ENCODE measurements at places on chromosomes 5 and 9. TPM values are rescaled to one million over a fixed set of nuclear protein-coding genes. Genes with fewer than 3 reads are reported as not detected.

DNA sequence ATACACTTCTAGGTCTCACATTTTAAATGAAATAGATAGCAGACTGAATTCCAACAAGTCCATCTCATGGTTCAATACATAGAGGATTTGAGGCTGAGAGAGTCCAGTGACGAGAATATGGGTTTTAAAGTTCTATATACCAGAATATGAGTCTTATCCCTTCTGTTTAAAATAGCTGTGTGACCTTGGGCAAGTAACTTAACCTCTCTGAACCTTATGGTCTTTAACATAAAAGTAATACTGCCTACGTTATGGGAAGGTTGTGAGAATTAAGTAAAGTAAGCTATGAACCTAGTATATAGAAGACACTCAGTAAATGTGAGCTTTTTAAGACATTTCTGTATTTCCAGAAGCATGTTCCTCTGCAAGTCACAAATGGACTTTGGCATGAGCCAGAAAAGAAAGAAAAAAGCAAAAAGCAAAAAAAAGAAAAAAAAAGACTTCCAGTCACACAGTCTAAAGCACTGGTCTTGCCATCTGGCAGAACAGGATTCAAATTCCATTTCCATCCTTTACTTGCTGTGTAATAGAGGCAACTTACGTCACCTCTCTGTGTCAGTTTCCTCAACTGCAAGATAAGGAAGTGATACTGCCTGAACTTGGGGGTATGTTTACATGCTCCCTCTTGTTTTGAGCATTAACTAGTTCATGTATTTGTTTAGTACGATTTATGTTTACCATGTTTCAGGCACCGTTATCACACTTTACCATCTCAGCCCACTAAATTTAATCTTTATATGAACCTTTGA is 248.2 kb downstream of the TRIM32 start:
- H3K36me3 ChIP-seq, result no peaks in the 10 kb centered on the region
- no peak for DNase-seq

GRCh38 chr5:160270704-160271103 is 41.4 kb downstream of the FABP6 start:
- H3K4me3 ChIP-seq, result no peak overlapping the region
- no peak overlapping the region for H3K27ac ChIP-seq
- no peaks in the 10 kb centered on the region for H3K27me3 ChIP-seq
- no peaks in the 10 kb centered on the region for H3K4me1 ChIP-seq
- no peak for DNase-seq

DNA sequence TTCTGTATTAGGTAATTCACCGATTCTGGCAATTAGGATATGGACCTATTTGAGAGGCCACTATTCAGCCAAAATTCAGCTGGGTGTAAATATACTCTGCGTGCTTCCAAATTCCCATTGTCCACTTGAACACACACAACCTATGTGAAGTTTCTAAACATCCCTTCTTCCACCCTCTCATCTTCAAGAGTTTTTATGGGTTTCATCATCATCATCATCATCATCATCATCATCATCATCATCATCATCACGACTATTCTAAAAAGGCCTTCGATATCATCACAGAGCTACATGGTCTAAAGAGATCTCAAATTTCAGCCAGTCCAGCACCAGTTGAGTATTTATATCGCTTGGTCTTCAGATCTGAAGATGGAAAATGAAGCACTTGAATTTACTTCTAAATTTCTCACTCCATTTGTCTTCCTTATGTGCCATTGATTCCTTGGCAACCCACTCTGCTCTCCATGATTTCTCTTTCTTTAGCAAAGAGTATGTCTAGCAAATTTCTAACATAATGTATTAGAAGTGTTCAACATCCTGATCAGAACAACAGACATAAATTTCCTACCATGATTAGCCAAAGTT is 49.2 kb upstream of the HMHB1 start:
- H3K27me3 ChIP-seq, result no peaks in the 10 kb centered on the region
- H3K36me3 ChIP-seq, result no peaks in the 10 kb centered on the region
- DNase-seq, result no peak
- H3K4me3 ChIP-seq, result no peak overlapping the region
- no peaks in the 10 kb centered on the region for H3K4me1 ChIP-seq
- H3K27ac ChIP-seq, result no peak overlapping the region

- H3K27me3 ChIP-seq, result no peaks in the 10 kb centered on the region
- no peak for DNase-seq
- H3K4me3 ChIP-seq, result no peak overlapping the region
- H3K4me1 ChIP-seq, result peaks cover 34% of the 10 kb centered on the region
Observed at GRCh38 chr9:27427272-27427643, 96.8 kb upstream of the IFNK start.

DNA sequence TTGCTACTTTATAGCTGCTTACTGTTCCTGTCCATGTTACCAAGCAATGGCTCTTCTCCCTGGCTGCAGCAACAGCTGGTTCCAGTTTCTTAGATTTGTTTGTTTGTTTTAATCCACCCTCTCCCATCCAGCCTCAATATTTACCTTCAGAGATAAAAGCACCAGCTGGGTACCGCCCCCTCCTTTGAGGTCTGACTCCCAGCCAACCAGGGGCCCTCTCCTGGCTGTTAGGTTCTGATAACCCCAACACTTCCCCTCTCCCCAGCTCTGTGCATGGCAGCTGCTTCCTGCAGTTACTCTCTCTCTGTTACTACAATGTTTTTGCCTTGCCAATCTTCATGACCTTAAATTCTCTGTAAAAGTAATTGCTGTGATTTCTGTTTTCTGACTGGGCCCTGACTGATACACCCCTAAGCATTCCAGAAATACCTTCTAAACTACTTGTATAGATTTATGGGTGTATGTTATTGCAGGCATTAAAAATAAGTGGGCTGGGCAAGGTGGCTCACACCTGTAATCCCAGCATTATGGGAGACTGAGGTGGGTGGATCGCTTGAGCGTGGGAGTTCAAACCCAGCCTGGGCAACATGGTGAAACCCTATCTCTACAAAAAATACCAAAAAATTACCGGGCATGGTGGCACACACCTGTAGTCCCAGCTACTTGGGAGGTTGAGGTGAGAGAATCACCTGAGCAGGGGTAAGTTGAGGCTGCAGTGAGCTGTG is 2.6 kb upstream of the GCNT1 start:
- no peaks in the 10 kb centered on the region for H3K36me3 ChIP-seq
- DNase-seq, result no peak
- peaks cover 7% of the 10 kb centered on the region for H3K4me1 ChIP-seq

GRCh38 chr5:110038297-110038997 is 348.7 kb downstream of the MAN2A1 start:
- no peak overlapping the region for H3K4me3 ChIP-seq
- H3K27ac ChIP-seq, result no peak overlapping the region
- no peaks in the 10 kb centered on the region for H3K4me1 ChIP-seq
- no peaks in the 10 kb centered on the region for H3K27me3 ChIP-seq

DNA sequence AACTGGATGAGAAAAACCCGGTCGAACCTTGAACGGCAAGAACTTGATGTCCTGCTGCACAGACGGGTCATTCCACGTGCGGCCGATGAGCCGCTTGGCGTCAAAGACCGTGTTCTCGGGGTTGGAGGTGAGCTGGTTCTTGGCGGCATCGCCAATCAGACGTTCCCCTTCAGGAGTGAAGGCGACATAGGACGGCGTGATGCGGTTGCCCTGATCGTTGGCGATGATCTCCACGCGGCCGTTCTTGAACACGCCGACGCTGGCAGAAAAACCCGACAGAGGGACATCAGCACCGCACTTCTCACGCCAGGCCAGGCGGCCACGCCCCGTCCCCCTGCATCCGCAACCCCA is 519 bp downstream of the HSPA5 start:
- H3K27ac ChIP-seq, result peak overlapping the region; percentile 100
- H3K36me3 ChIP-seq, result peaks cover 41% of the 10 kb centered on the region
- no peaks in the 10 kb centered on the region for H3K27me3 ChIP-seq
- DNase-seq, result no peak
- peaks cover 55% of the 10 kb centered on the region for H3K4me1 ChIP-seq
- peak overlapping the region; percentile 97 for H3K4me3 ChIP-seq

- no peak overlapping the region for H3K4me3 ChIP-seq
- DNase-seq, result no peak
- no peaks in the 10 kb centered on the region for H3K27me3 ChIP-seq
- no peak overlapping the region for H3K27ac ChIP-seq
- no peaks in the 10 kb centered on the region for H3K36me3 ChIP-seq
Observed at GRCh38 chr9:98515506-98516204, 193.1 kb downstream of the GABBR2 start.

DNA sequence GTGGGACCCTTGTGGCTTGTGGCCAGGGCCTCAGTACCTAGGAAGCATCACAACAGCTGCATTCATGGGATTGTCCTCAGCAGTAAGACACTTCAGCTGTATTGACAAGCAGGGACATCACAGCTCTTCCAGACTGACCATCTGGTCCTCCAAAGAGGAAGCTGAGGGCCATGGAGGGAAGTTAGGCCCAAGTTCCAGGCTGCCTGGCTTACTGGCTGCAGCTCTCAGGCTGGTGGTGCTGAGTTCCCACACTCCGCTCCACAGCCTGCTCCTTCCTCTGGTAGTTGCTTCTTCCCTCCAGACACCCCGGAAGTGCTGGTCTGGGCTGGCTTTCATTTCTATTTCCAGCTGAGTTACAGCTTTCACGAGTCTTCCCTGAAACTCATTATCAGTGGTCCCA is 5.7 kb upstream of the STING1 start:
- no peaks in the 10 kb centered on the region for H3K27me3 ChIP-seq
- peaks cover 3% of the 10 kb centered on the region for H3K4me1 ChIP-seq
- H3K36me3 ChIP-seq, result no peaks in the 10 kb centered on the region
- no peak overlapping the region for H3K4me3 ChIP-seq
- peak; percentile 77 for DNase-seq

- H3K4me1 ChIP-seq, result peaks cover 14% of the 10 kb centered on the region
- no peaks in the 10 kb centered on the region for H3K36me3 ChIP-seq
- DNase-seq, result peak; percentile 65
- H3K27ac ChIP-seq, result peak within 1 kb of the TSS; percentile 53
- H3K27me3 ChIP-seq, result no peaks in the 10 kb centered on the region
- H3K4me3 ChIP-seq, result peak within 1 kb of the TSS; percentile 9
Observed at GRCh38 chr5:145936401-145937131, at the start of gene SH3RF2. Gene SH3RF2, plus strand, starts transcription at chr5:145936578. Its CDS starts 1,351 bp downstream, at chr5:145937929.

GRCh38 chr9:73064315-73064714 is 87.3 kb upstream of the ANXA1 start:
- peaks cover 13% of the 10 kb centered on the region for H3K4me1 ChIP-seq
- H3K36me3 ChIP-seq, result no peaks in the 10 kb centered on the region
- no peak for DNase-seq

DNA sequence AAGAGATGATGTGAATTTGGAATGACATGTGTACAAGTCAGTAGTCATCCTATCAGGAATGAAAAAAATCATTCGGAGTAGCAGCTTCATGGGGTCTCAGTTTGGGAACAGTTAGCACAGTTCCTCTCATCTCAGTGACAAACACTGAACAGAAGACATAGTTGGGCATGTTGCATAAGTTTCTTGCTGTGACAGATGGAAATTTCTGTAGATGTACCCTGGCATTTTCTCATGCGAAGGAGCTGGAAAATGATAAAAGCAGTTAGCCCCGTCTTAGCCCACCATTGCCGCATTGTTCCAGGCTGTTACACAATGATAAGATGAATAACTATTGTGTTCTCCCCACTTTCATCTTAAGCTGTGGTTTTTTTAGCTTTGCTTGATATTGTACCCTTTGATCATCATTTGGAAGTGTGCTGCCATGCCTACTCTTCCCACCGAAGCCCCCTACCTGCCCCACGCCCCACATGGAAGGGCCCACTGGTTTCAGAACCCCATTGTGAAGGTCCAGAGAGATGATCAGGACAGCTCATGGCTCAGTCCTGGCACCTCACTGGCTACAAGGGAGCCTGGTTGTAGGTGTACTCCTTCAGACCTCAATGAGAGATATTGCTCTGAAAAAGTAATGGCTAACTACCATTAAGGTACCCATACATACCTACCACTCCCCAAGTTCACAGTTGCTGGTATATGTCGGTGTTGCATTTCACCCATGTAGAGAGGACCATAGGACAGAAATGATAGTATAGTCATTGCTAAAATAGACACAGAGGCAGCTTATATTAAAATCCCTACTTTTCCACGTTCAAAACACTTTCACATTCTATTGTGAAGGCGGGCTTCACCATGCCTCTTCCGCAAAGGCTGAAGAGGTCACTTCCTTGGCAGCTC is 38.8 kb downstream of the SFXN1 start:
- no peak for DNase-seq
- H3K36me3 ChIP-seq, result peaks cover 21% of the 10 kb centered on the region
- no peak overlapping the region for H3K4me3 ChIP-seq
- no peaks in the 10 kb centered on the region for H3K27me3 ChIP-seq
- H3K27ac ChIP-seq, result no peak overlapping the region

DNA sequence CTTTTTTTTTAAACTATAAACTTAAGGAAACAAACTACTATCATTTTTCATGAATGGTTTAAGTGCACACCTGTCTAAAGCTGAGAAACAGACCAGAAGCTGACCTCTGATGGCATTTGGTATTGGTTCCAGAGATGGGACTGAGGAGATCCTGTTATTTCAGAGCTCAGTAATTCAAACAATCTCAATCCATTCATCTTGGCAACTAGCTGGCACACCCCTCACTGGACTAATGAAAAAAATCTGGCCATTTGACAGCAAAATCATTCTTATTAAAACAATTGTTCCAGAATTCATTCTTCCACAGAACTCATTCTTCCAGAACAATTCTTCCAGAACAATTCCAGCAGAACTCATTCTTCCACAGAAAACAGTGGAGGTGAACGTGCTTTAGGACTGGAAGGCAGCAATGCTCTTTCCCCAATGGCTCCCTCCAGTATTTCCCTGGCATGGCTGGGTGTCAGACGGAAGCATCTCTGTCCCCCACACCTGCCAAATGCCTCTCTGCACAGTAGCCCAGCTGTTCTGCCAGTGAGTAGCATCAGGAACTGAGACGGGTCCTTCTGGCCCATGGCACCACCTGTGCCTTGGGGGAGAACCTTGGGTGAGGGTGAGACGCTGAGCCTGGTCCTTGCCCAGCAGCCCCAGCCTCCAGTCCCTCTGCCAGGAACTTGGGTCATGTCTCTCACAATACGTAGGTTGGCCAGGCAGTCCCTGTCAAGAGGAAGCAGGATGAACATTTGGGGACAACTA is 87.5 kb upstream of the EQTN start:
- peaks cover 30% of the 10 kb centered on the region for H3K4me1 ChIP-seq
- peak overlapping the region; percentile 42 for H3K27ac ChIP-seq
- H3K4me3 ChIP-seq, result no peak overlapping the region
- no peaks in the 10 kb centered on the region for H3K27me3 ChIP-seq
- no peaks in the 10 kb centered on the region for H3K36me3 ChIP-seq

DNA sequence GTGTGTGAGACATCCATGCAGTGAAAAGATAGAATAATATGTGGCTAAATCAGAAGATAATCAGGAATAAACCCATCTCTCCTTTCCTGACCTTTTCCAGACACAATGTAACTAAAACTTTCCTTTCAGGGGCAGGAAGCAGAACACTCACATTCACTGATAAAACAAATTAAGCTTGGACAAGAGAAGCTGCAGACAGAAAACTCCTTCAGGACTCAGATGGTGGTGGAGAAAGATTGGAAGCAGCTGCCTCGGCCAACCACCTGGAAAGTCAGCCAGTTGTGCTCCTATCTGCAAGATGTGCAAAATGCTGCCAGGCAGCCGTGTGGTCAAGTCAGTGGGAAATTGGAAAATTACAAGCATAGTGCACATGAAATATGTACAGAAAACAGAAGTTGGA is 26.9 kb downstream of the RASEF start:
- no peaks in the 10 kb centered on the region for H3K4me1 ChIP-seq
- no peaks in the 10 kb centered on the region for H3K27me3 ChIP-seq
- no peak overlapping the region for H3K4me3 ChIP-seq

TTC33 gene
- 28.8 TPM for total RNA-seq

PCDHB7 gene
- total RNA-seq, result 2.2 TPM

WDR38 gene
- total RNA-seq, result not detected

PCDHB15 gene
- 2.9 TPM for total RNA-seq

POLK gene
- 44.9 TPM for total RNA-seq

KIF12 gene
- 1.4 TPM for total RNA-seq

TAF1L gene
- not detected for total RNA-seq

FYB1 gene
- 8.6 TPM for total RNA-seq

ACOT12 gene
- not detected for total RNA-seq

FOXD4L4 gene
- total RNA-seq, result not detected
